RKO (cell line): ENCODE measurements at places on chromosomes 16 and 17.

DNA sequence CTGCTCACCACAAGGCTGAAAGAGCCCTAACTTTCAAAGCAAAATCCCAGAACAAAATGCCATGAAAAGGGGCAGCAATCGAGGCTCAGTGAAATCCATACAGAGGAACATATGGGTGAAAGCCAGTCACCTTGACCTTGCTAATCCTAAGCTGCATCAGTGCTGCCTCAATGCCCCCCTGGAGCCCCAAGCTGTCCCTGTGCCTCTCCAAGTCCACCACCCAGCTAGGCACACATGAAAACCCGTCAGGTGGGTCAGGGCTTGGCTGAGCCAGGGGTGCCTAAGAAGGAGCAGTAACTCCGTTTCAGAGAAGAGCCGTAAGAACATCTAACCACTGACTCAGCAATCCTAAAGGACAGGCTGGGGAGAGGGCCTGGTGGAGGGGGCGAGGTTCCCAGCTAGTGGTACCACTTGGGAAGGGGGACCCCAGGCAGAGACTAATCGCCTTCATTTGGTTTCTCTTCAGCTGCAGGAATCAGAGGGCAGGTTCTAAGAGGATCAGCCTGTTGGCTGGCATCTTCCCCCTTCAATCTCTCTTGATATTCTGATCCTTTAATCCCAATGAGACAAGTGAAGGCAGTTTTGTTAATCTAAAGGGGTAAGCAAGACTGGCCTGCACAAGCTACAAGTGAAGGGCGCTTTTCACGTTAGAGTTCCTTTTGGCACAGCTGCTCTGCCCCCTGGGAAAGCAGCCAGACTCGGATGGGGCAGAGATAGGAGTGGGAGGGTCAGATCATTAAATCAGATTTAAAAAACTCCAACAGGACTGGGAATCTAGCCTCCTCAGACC is 7.6 kb downstream of the PITPNA start:
- DNase-seq, result no peak

DNA sequence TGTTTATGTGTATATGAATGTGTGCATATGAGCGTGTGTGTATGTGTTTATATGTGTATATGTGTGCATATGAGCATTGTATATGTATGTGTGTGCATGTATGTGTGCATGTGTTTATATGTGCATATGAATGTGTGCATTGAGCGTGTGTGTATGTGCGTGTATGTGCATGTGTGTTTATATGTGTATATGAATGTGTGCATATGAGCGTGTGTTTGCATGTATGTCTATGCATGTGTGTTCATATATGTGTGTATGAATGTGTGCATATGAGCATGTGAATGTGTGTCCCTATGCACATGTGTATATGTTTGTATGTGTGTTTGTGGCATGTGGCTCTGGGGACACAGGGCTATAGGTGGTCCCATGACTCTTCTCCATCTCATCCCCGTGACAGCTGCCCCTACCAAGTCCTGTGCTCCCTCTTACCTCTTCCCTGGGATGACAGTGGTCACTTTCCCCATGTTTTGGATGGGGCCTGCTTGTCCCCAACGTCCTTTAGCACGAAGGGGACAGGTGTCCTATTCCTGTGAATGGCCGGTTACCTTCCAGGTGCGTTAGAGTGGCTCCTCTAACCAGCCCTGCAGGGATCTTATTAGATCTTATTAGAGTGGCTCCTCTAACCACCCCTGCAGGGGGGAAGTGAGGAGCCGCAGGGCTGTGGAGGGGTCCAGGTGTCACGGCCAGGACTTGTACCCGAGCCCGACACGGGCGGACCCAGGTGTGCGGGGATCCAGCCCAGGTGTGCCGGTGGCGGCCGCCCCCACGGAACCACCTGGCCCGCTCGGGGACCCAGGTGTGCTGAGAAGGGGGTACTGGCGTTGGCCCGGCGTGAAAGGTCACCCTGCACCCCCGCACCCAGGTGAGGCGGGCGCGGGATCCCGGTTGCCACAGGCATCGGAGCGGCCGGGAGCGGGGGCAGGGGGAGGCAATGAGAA is 105.6 kb downstream of the SEC14L1 start:
- no peak for DNase-seq

GRCh38 chr17:16447676-16448075 is 32.3 kb downstream of the TRPV2 start:
- DNase-seq, result no peak

- no peak for DNase-seq
Observed at GRCh38 chr17:1785930-1786329, 24.1 kb downstream of the SERPINF1 start.

DNA sequence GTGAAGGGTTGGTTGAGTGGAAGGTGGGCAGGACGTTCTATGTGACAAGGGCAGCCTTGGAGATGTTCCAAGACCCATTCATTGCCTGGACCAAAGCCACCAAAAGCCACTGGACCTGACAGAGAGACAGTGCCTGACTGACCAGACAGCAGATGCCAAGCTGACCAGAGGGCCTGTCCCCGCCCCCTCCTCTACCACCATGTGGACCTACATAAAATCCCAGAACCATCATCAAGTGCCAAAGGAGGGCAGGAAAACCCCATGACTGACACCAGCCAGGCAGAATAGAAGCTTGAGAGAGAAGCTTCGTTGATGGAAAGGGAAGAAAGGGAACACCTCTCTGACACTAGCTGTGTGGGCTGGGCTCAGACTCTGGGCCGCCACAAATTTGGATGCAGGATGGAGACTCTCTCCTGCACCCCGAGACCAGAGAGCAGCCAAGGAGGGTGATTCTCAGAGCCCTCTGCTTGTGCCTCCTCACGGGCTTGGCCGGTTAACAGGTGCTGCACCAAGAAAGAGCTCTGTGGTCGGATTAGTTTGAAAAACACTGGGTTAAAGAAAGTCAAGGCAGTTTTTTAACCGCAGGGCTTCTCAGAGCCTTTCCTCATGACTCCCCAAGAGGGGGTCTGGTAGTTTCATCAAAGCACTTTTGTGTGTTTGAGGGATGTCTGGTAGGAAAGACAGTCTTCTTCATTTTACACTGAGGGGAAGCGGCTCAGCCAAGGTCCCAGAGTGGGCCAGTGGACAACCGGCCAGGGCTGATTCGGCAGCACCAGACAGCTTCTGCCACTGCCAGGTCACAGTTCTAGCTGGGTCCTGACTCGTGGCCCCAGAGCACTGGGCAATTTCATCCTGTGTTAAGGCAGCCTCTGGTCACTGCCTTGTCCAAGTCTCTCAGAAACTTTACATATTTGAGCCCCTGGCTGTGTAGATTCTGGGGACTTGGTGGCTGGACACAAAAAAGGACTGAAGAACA is 1.7 kb downstream of the TNFRSF13B start:
- DNase-seq, result no peak

GRCh38 chr16:48330841-48331192 is 54.4 kb downstream of the SIAH1 start:
- DNase-seq, result no peak

DNA sequence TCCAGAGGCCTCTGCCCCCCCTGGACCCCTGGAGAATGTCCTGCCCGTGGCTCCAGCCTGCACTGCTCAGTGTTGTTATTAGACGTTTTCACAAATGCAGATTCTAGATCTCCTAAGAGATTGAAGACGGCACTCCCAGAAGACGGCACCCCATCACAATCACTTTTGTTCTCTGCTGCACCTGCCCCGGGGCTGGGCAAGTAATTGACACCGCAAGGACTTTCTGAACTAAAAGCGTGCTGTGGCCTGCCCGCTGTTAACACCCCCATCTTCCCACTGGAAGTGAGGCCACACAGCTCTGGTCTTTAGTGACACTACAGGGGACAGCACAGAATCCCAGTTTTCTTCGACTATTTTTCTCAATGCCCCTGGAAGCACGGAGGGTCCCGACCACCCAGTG is 256.9 kb downstream of the ENGASE start:
- no peak for DNase-seq

GRCh38 chr16:67779256-67780014 is 26.9 kb downstream of the RANBP10 start:
- DNase-seq, result no peak

- DNase-seq, result no peak
Observed at GRCh38 chr17:12648498-12648897, 17.2 kb upstream of the MYOCD start.

- no peak for DNase-seq
Observed at GRCh38 chr16:88499292-88499691, 46.2 kb downstream of the ZFPM1 start.
